PC-3 (cell line): ENCODE measurements at places on chromosomes 1 and 21. TPM values are rescaled to one million over a fixed set of nuclear protein-coding genes. Genes with fewer than 3 reads are reported as not detected.

S100A8 gene
- 0.29 TPM in 1 of 2 replicates, not detected in the other for total RNA-seq

OR2L8 gene
- not detected in 2 replicates for total RNA-seq

SNIP1 gene
- 23.1 and 36.0 TPM in 2 replicates for total RNA-seq

MASP2 gene
- 0.26 and 0.92 TPM in 2 replicates for total RNA-seq

PLEKHN1 gene
- 14.0 and 18.3 TPM in 2 replicates for total RNA-seq
